GM19239 (cell line): ENCODE measurements at places on chromosomes 11 and 22.

DNA sequence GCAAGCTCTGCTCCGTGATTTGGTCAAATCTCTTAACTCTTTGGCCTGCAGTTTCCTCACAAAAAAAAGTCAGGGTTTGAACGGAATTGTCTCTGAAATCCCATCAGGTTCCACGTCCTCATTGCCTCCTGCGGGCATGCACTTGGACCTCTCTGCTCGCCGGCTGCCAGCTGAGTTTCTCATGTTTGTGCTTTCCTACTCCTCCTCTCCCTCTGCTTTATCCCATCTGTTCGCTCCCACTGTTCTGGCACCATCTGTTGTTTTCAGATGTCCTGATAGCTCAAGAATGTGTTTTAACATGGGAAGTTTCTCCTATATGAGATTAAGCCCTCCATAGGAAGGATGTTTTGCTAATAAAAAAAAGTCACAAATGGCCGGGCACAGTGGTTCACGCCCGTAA, 49.4 kb upstream of the ARHGAP42 start:
- no peak for DNase-seq

DNA sequence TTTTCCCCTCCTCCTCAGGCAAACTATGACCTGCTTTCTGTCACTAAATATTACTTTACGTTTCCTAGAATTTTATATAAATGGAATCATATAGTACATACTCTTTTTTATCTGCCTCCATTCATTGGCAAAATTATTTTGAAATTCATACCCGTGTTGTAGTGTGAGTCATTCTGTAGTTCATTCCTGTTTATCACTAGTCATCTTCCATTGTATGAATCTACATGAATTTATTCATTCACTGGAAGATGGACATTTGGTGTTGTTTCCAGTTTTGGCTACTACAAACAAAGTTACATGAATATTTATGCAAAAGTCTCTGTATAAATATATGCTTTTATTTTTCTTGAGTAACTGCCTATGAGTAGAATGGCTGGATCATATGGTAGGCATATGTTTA, 60.7 kb upstream of the OPCML start:
- DNase-seq, result no peak

GRCh38 chr11:76758311-76758710, 24.8 kb upstream of the TSKU start:
- no peak for DNase-seq

DNA sequence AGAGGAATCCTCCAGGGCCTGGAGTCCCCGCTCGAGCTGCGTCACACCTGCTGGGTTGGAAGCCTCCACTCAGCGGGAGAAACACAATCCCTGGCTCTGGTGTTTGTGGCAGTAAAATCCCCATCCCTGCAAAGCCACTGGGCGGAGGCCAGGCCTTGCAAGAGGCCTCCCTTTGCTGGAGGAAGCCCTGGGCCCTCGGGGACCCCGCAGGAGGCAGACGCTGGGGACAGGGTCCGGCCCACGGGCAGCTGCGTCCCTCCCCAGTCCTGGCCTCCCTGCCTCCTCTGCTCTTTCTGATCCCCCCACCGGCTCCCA, 194.7 kb downstream of the BRD1 start:
- no peak for DNase-seq

DNA sequence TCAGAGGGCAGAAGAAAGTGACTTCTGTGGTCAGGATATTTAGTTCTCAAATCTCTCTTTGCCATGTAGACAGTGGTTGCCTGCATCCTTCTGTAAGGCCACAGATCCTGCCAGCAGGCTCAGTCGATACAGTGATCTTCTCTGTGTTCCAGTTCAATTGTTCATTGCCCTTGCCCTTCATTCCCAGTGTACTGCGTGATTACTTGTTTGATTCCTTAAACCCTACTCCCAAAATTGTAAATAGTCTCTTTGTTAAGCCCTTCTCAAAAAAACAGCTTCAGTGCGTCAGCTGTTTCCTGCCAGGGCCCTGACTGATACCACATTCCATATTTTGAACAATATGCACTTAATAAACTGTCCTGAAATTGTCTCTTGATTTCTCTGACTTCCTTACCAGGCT, 9.3 kb upstream of the TYR start:
- no peak for DNase-seq

- no peak for DNase-seq
These were observed 1.9 kb downstream of the TSGA10IP start for GRCh38 chr11:65947133-65947532.

DNA sequence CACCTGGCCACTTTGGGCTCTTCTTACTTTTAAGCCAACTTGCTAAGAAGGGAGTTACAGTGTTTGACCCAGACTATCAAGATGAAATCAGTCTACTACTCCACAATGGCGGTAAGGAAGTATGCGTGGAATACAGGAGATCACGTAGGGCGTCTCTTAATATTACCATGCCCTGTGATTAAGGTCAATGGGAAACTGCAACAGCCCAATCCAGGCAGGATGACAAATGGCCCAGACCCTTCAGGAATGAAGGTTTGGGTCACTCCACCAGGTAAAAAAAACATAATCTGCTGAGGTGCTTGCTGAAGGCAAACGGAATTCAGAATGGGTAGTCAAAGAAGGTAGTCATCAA, 1.0 kb upstream of the YPEL4 start:
- no peak for DNase-seq
